ENCODE measurements at places on chromosomes 11 and 22.

DNA sequence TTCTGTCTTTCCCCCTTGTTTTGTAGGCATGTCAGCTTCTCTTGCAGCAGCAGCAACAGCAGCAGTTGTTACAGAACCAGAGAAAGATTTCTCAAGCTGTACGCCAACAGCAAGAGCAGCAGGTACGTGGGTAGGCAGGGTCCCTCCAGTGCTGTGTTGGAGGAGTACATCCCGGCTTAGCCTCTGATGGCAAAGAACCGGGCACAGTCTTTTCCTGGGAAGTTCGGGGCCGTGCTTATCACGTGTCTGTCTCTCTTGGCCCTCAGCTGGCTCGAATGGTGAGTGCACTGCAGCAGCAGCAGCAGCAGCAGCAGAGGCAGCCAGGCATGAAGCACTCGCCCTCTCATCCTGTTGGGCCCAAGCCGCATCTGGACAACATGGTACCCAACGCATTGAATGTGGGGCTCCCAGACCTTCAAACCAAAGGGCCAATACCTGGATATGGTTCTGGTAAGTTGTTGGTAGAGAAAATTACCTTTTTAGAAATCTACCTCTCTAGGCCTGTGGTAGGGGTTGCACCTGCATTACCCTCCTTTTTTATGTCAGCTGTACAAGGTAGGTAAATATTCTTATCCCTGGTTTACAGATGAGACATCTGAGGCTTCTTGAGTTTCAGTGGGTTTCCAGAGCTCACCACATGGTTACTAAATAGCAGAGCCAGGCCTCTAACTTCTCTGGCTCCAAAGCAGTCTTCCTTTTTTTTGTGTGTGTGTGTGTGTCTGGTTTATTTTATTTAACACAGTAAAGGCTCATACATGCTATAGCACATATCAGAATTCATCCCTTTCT is 45.2 kb upstream of the ADSL start:
- DNase-seq, result peak; percentile 20

DNA sequence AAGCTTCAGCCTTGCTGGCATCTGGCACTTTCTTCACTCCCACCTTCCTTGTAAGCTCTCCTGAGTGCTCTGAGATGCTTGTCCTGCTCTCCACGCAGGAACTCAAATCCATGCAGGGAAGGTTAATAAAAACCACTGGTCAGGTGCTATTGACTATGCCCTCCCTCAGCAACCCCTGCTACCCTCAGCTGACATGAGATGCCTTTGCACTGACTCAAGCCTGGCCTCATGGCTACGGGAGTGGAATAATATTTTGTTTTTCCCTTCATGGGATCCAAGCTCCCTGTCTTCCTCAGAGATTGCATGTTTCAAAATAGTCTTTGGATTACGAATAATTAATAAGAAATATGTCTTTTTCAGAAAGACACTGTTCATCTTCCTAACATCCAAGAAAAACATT is 31.7 kb upstream of the ABCC8 start:
- no peak for DNase-seq

- no peak for DNase-seq
Measured at GRCh38 chr11:118224511-118225188, at the start of gene JAML. Gene JAML, minus strand, starts transcription at chr11:118225011. Its CDS starts 10,145 bp downstream, at chr11:118214866.

DNA sequence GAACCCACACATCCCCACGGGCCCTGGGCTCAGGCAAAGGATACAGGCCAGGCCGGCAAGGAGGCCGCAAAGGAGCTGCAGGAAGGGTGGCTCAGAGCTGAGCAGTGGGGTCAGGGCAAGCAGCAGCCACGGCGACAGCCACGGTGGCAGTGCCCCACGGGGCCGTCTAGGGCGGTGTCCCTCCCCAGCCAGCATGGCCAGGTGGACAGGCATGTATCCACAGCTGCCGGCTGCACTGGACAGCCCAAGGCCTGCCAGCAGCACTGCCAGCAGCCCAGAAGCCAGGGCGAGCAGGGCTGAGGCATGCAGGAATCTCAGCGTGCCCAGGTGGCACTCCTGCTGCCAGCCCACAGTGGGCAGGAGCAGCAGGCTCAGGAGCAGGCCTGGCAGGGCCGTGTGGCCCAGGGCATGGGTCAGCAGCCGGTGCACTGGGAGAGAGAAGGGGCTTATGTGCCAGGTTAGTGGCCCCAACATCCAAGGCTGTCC is 3.9 kb downstream of the RHBDD3 start:
- no peak for DNase-seq

DNA sequence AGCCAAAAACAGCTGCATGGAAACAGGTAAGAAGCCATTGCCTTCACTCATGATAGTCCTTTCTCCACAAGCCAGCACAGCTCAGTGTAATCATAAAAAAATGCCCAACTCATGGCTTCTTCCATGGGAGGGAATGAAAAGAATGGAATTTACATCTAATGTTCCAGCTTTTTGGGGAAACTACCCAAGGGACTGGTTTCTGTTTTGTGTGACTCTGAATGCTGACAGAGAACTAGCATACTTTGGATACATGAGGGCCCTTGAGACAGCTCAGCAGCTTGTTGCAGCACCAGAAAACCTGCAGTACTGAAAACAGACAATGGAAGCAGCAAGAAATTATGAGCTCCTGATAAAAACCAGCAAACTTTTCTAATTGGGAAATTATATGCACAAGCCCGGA is 24.2 kb upstream of the HORMAD2 start:
- DNase-seq, result no peak

DNA sequence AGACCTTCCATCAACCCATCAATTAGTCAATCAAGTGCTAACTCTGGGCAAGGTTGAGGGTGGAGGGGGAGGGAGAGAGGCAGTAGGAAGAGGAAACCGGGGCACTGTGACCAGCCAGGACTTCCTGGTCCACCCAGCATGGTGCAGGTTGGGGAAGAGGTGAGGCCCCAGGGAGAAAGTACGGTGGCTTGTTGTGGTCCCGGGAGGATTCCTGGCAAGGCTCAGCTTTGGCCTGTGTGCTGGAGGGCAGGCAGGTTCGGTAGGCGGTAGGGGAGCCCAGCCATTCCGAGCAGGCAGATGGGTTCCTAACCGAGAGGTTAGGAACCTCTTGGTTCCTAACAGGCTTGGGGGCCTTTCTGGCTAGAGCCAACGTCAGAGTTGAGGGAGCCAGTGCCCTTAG is 10.8 kb downstream of the ST14 start:
- no peak for DNase-seq

- peak; percentile 18 for DNase-seq
Measured at GRCh38 chr11:31237819-31238760, 131.4 kb downstream of the DCDC1 start.

- no peak for DNase-seq
Measured at GRCh38 chr11:63551091-63551888, 11.9 kb downstream of the PLAAT2 start.

DNA sequence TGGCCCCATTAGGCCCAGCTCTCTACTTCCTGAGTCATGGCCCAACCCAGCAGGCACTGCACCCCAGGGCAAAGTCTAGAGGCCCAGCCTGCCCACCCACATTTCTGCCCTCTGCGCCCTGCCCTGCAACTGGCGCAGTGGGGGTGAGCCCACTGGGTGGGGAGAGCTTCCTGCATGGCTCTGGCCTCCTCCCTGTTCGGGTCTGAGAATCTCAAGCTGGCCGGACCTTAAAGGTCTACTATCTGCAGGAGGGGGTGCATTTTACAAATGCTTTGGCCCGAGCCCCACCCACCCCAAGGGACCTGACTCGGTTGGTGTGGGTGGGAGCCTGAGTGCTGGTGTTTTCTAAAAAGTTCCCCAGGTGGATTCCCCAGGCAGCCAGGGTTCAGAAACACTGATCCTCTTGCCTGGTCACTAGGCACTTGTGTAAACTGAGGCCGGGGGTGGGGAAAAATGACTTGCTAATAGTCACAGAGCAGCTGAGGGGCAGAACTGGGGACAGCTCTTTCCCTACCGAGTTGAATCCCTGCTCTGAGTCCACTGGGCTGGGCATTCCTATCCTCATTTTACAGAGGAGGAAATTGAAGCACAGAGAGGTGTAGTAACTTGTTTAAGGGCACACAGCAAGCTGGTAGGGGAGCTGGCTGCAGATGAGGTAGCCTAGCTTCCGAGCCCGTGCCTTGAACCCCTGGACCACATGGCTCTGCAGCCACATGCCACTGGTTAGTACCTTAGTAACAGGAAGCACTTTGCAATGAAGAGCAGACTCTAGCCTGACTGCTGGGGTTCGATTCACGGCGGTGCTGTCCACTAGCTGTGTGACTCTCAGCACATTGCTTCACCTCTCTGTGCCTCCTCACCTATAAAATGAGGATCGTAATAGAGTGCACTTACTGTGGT is 36.3 kb downstream of the CD82 start:
- no peak for DNase-seq

DNA sequence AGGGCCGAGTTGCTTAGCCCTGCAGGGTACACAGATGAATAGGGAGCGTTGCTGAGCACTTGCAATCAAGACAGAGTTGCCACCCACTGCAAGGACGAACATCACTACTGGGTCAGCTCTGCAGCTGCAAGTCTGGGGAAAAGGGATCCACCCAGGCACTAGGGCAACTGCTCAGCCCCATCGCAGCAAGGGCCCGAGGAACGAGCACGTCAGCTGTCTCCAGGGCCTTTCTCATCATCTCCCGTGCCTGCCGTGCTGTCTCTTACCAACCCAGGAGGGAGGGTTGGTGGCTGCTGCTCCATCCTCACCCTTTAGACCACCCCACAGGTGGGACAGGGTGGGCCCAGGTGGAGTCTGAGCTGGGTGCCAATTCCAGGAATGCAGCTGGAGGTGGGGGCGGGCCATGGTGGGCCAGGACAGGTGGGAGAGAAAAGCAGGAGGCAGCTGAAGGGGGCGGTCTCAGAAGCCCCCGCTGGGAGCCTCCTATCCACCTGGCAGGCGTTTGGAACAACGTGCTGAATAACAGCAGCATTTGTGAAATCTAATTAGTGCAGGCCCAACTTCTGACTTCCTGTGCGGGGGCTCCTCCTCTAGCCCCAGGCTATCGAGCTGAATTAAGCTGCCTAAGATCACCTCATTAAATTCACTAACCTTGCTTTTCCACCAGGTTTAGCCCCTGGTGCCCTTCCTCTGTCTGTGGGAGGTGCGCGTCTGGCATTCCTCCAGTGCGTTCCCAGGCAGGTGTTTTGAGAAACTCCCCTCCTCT is 252.5 kb downstream of the ST3GAL4 start:
- DNase-seq, result no peak

DNA sequence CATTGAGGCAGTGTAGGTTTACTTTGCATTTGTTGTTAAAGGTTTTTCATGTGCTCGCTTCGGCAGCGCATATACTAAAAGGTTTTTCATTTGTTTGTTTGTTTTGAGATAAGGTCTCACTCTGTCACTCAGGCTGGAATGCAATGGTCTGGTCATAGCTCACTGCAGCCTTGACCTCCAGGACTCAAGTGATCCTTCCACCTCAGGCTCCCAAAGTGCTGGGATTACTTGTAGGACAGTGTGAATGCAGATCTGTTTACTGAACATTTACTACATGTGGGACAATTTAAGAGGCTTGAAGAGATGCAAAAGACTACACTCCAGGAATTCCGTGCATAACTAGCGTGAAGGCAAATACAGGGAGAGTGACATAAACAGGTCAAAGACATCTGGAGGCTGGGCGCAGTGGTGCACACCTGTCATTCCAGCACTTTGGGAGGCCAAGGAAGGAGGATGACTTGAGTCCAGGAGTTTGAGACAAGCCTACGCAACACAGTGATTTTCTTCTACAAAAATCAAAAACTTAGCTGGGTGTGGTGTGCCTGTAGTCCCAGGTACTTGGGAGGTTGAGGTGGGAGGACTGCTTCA is 34.1 kb downstream of the YPEL1 start:
- DNase-seq, result no peak

GRCh38 chr22:23938328-23939016 is 22.5 kb downstream of the GSTT2B start:
- DNase-seq, result no peak

GRCh38 chr11:23278121-23278520 is 417.8 kb upstream of the CCDC179 start:
- no peak for DNase-seq

DNA sequence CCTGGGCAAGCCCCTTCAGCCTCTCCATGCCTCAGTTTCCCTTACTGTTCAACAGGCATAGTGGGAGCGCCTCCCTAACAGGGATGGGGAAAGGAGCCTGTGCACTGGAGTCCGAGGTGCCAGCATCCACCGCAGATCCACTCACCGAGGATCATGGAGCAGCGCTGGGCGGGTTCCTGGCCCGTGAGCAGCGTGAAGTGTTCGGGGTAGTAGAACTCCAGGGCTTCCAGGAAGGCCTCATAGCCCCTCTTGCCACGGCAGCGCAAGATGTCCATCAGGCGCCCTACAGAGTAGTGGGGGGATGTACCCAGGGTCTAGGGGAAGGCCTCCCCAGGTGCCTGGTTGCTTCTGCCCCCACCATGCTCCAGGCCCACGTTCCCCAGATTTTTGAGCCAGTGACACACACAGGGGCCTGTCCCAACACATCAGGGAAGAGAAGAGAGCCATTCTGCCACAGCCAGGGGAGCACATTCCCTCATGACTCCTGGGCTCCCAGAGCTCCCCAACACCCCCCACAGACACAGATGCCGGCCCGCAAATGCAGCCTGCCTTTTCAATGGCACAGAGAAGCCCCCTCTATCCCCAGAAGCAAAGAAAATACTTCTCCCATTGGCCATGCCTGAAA is 1.3 kb downstream of the CARD10 start:
- DNase-seq, result no peak
